ENCODE measurements at places on chromosomes 5 and 9.

DNA sequence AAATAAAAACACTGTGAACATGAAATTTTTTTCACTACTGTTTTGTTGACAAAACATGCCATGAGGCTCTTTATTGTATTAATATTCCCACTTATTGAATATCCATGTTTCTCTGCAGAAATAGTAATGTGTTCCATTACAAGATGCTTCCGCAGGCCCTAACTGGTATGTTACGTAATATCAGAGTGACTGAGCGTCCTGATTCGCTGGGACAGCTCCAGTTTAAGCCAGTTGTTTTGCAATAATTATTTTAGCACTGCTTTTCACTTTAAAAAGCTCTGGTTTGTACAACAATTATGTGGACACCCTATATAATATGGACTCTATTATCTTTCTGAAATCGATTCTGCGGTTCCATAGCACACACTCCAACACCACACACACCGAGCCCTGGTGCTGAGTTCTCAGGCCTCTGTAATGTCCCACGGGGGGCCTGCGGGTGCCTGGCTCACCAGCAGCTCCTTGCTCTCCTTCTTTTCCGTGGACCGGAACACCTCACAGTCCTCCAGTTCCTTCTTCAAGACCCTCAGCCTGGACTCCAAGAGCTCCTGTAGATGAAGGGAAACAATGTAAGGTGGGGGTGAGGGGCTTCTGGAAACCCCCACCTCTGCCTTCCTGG is 1.8 kb downstream of the TRIM7 start:
- DNase-seq: no peak

DNA sequence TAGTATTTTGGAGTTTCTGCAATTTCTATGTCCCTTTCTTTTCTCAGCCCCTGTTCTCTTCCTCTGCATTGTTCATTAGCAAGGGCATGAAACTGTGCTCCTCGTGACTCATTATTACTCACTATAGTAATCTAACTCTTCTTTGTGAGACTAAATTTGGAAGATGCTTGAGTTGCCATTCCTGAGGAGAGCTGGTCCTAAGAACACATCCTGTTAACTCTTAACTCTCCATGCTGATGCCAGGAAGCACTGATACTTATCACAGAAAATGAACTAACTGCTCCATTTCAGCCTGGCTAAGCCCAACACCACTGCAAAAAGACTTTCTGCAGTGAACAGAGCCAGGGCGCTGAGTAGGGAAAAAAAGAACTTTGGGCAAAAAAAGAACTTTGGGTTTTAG is 10.6 kb upstream of the CSNK1A1 start:
- DNase-seq: no peak

GRCh38 chr5:66840511-66841013 is 244.4 kb downstream of the MAST4 start:
- no peak for DNase-seq

- no peak for DNase-seq
These were observed 141.7 kb downstream of the FGF1 start for GRCh38 chr5:142544071-142544753.

DNA sequence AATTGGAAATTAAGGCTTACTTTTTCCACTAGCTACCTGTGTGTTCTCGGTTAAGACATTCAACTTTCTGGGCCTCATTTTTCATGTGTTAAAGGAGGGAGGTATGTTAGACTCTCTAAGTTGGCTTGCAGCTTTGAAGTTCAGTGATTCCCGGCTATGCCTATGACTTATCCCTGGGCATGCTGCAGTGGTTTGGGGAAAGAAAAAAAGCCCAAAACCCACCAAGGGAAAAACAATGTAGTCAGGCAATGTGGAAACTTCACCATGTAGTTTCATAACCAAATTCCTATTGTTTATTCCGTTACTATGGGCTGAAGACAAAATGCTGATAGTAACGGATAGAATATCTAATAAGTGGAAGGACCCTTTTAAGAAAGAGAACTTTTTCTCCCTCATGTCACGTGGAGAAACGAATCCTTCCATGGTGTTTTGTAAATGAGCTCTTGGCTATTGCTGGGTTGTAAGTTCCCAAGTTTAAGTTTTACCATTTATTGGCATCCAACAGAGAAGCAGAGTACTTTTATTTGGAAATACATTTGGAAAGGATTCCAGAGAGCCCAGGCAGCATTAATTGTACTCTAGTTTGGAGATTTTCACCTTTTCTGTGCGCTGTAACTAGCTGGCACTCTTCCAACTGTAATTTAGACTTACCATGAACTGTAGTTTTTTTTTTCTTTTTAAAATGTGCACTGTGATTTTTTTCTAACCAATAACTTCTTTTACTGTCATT is 84.9 kb upstream of the MPDZ start:
- DNase-seq: no peak
